ENCODE measurements at places on chromosomes 4 and X. TPM values are rescaled to one million over a fixed set of nuclear protein-coding genes. Genes with fewer than 3 reads are reported as not detected.

- H3K27me3 ChIP-seq, result no peaks in the 10 kb centered on the region
- no peak for DNase-seq
- peaks cover 62% of the 10 kb centered on the region for H3K4me1 ChIP-seq
- peaks cover 2% of the 10 kb centered on the region for H3K36me3 ChIP-seq
- H3K4me3 ChIP-seq, result no peak overlapping the region
- peak overlapping the region; percentile 0 for H3K27ac ChIP-seq
Observed at GRCh38 chr4:107714256-107714655, 5.8 kb downstream of the PAPSS1 start.

GRCh38 chrX:150165776-150166610 lies 197.1 kb upstream of the MAMLD1 start:
- H3K36me3 ChIP-seq, result no peaks in the 10 kb centered on the region
- no peaks in the 10 kb centered on the region for H3K27me3 ChIP-seq
- no peak overlapping the region for H3K27ac ChIP-seq
- DNase-seq, result no peak
- H3K4me3 ChIP-seq, result no peak overlapping the region
- no peaks in the 10 kb centered on the region for H3K4me1 ChIP-seq

ARL9 gene
- 0.48 TPM for total RNA-seq

- no peaks in the 10 kb centered on the region for H3K36me3 ChIP-seq
- H3K27me3 ChIP-seq, result no peaks in the 10 kb centered on the region
- peaks cover 8% of the 10 kb centered on the region for H3K4me1 ChIP-seq
Observed at GRCh38 chr4:115781528-115782146, 668.2 kb upstream of the NDST4 start.

- no peaks in the 10 kb centered on the region for H3K27me3 ChIP-seq
- peak overlapping the region; percentile 82 for H3K27ac ChIP-seq
- H3K4me1 ChIP-seq, result peaks cover 16% of the 10 kb centered on the region
- H3K4me3 ChIP-seq, result no peak overlapping the region
- no peak for DNase-seq
Observed at GRCh38 chr4:40434126-40434687, 99.1 kb downstream of the CHRNA9 start.

DNA sequence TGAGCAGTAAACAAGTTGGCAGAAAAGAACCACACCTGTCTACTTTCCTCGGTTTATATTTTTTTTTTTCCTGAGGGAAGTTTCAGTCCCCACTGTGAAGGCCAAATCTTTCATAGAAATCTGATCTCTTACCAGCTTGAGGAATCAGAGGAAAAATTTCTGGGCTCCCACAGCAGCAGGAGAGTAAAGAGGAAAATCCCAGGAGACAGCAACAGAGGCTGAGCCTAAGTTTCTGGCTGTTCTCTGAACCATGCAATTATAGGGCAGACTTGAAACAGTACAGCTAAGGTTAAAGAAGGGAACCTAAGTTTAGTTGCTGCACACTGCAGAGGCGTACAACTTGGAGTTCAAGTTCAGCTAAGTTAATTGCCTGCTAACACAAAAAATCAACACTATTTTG lies 1090.9 kb upstream of the INTU start:
- no peak overlapping the region for H3K27ac ChIP-seq
- no peaks in the 10 kb centered on the region for H3K36me3 ChIP-seq
- no peak for DNase-seq
- no peak overlapping the region for H3K4me3 ChIP-seq
- H3K27me3 ChIP-seq, result no peaks in the 10 kb centered on the region
- H3K4me1 ChIP-seq, result no peaks in the 10 kb centered on the region

- H3K4me1 ChIP-seq, result peaks cover 11% of the 10 kb centered on the region
- H3K36me3 ChIP-seq, result peaks cover 6% of the 10 kb centered on the region
- no peaks in the 10 kb centered on the region for H3K27me3 ChIP-seq
- no peak for DNase-seq
Observed at GRCh38 chr4:25310066-25310802, 2.3 kb upstream of the ZCCHC4 start.

DNA sequence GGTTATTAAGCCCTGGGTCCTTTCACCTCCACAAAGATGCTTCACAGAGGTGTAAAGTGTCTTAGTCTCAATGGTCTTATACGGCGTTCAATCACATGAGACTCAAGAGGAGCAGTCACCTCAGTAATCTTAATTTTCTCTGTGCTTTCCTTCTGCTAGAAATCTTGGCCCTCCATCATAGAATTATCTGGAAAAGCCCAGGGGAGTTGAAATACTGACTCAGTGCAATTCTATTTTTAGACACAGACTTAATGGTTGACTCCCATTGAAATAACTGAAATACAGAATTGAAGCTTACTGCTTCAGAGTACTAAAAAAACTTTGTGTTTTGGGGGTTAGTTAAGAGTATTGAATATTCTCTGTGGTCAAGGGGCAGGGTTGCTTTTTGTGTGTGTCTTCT lies 94.5 kb upstream of the IL15 start:
- no peaks in the 10 kb centered on the region for H3K27me3 ChIP-seq
- no peaks in the 10 kb centered on the region for H3K4me1 ChIP-seq
- H3K36me3 ChIP-seq, result peaks cover 8% of the 10 kb centered on the region
- no peak overlapping the region for H3K27ac ChIP-seq

GRCh38 chr4:31291238-31291637 lies 571.1 kb downstream of the PCDH7 start:
- peaks cover 28% of the 10 kb centered on the region for H3K4me1 ChIP-seq
- peaks cover 13% of the 10 kb centered on the region for H3K36me3 ChIP-seq
- peak overlapping the region; percentile 91 for H3K27ac ChIP-seq
- peak overlapping the region; percentile 32 for H3K4me3 ChIP-seq
- no peak for DNase-seq

P2RY10 gene
- not detected for total RNA-seq

DNA sequence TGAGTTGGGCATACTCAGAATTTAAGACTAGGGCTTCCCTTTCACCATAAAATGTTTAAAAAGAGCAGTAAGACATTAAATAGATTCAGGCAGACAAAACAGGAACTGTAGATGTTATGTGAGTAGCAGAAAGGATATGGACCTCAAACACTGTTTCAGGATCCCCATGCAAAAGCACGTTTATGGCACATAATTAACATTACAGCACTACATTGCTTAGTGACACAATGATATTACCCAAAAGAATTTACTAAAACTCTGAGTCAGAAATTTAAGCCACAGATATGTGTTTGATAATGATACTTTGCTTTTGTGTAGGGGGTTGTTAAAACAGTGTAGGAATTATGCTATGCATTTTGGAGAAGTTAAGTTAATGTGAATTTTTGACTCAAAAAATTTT lies 266.3 kb downstream of the PDGFC start:
- DNase-seq, result no peak
- H3K27me3 ChIP-seq, result no peaks in the 10 kb centered on the region
- no peaks in the 10 kb centered on the region for H3K36me3 ChIP-seq
- H3K27ac ChIP-seq, result no peak overlapping the region

Measured in WTC11 (cell line).